ENCODE measurements at places on chromosomes 16 and 17.

- DNase-seq = peak; percentile 96
Measured at GRCh38 chr17:56297184-56297583, 143.9 kb downstream of the ANKFN1 start.

DNA sequence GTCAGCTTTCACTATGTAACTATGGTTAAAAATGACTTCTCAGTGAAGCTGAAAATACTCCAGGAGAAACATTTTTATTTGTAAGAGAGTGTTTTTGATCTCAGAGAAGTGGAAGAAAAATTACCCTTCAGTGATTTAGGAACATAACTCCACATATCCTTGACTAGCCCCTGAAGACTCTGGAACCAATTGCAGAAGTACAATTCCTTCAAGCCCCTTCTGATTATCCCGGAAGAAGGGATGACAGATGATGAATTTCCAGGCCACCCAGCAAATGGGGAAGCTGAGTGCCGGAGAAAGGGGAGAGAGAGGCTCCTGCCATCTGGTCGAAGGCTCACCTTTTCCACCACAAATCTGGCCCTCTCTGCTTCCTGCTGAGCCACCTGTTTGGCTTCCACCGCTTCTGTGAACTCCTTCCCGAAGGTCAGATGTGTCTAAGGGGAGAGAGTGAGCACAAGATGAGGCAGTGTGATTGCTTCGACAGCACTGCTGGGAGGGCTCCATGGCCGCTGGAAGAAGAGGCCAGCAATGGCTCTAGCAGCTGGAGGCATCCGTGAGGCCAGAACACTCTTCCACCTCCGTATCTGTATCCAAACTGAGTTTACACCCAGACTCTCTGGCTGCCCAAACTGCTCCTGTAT, 8.1 kb downstream of the PHB1 start:
- no peak for DNase-seq

DNA sequence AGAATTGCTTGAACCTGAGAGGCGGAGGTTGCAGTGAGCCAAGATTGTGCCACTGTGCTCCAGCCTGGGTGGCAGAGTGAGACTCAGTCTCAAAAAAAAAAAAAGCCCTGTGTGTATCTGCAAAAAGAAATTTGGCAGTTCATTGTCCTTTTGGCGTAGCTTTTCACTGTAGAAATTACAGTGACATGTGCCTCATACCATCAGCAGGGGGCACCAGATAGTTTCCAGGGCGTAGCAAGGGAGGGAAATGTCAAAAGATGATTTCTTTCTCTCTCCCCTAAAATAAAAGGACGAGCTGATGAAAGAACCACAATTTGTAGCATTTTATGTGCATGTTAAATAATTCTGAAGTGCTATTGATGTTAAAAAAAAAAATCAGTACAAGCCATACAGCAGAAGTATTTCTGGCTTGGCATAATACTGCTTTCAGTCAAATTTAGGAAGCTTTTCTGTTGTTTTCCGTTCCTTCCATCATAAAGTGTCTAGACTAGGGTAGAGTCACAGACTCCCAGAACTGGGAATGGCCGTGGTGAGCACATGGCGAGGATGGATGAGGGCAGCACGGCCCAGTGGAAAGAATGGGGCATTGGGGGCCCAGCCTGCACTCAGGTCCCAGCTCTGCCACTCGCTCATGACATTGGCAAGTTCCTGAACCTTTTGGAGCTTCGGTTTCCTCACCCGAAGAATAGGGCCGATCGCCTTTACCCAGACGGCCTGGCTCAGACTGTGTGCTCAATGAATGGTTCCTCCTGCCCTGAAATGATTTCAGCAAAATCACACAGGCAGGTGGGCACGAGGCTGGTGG, 59.8 kb upstream of the RPH3AL start:
- DNase-seq = peak; percentile 70

DNA sequence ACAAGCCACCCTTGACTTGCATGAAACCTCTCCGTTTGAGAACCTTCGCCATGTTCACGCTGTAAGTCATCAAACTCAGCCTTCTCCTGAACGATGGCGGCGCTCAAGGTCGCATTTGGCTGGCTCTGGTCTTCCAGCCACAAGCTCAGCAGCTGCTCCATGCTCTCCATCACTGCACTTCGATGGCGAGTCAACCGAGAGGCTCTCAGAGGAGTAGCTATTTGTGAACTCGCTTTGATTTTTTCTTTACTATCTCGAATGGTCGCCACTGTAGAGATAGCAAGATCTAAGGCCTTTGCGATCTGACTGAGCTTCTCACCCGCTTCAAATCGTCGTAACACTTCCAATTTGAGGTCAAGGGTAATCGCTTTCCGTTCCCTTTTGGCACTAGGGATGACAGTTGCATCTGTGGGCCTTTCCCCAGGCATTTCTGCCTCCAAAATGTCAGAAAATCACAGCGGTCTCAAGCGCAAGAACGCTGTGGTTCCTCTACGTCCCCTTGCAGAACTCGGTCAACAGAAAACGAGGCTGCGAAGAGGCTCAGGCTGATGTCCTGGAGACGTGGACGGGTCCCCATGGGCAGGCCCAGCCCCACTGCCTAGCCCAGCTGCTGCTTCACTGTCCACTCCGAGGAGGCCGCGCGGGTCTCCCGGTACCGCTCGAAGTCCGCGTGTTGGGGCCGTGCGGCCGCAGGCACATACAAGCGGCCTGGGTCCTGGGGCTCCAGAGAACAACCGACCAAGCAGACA, 23.1 kb downstream of the DEF8 start:
- no peak for DNase-seq

DNA sequence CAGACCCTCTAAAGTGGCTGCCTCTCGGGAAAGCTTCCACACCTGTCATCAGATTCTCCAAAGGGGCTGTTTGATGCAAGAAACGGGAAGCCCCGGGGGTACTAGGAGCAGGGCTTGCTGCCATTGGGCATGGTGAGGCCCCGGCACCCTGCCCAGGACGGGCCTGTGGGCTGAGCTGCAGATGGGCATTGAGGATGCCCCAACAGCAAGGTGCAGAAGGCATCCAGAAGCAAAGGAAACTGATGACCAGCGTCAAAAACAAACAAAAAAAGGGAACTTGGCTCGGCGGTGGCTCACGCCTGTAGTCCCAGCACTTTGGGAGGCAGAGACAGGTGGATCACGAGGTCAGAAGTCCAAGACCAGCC, 1.5 kb upstream of the LIMD2 start:
- DNase-seq = peak; percentile 64

DNA sequence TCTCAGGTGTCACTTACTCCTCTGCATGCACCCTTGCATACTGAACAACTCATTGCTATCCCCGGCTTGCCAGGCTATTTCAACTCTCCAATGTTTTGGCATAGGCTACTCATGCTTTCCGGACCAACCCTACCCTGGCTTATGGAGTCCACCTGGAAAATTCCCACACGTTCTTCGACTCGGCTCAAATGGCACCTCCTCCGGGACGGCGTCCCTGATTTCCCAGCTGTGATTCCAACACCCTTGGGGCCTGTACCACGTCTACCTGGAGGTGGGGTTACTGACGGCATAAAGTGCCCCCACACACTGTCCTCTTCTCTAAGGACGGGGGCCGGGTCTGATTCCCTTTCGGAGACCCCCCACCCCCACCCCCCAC, 498 bp downstream of the SMYD4 start:
- no peak for DNase-seq

DNA sequence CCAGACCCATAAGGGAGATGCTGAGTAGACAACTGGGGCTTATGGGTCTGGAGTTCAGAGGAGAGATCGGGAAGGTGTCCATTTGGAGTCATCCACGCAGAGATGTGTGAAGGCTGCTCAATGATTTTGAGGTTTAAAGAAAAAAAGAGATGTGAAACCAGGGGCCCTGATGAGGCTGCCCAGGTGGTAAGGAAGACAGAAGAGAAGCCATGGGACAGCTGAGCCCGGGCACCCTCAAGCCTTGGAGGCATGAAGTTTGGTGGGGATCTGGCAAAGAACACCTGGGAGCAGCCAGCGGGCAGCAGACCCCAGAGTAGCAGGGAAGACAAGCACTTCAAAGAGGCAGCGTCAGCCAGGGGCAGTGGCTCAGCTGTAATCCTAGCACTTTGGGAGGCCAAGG, 20.8 kb upstream of the MYO15B start:
- DNase-seq = no peak

GRCh38 chr16:11560701-11561453, 25.8 kb downstream of the LITAF start:
- DNase-seq = no peak

- DNase-seq = no peak
Measured at GRCh38 chr16:1366712-1367299, 15.1 kb downstream of the GNPTG start.

- DNase-seq = peak; percentile 89
Measured at GRCh38 chr16:30758988-30759491, 2.8 kb downstream of the CFAP119 start.

- DNase-seq = no peak
Measured at GRCh38 chr17:61458421-61459141, 6.4 kb downstream of the TBX4 start.

GRCh38 chr16:81567987-81568748, 123.6 kb downstream of the CMIP start:
- peak; percentile 64 for DNase-seq

- no peak for DNase-seq
Measured at GRCh38 chr16:2952679-2953078, 11.4 kb upstream of the KREMEN2 start.

DNA sequence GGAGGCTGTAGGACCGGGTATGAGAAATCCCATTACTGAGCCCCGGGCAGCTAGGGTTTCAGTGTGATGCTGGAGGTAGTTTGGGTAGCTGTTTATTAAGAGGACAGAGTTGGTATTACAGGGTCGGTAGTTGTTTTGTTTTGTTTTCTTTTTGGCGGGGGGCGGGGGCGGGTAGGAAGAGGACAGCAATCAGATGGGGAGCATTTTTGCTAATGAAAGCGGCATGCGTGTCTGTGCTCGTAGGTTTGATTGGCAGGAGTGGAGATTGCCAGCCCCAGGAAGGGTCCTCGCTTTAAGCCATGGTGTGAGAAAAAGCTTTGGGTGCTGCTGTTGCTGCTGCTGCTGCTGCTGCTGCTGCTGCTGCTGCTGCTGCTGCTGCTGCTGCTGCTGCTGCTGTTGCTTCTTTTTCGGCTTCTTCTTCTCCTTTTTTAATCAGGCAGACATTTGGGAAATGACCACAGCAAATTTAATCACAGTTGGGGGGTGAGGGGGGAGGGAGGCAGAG, 498.5 kb upstream of the ZFHX3 start:
- no peak for DNase-seq

DNA sequence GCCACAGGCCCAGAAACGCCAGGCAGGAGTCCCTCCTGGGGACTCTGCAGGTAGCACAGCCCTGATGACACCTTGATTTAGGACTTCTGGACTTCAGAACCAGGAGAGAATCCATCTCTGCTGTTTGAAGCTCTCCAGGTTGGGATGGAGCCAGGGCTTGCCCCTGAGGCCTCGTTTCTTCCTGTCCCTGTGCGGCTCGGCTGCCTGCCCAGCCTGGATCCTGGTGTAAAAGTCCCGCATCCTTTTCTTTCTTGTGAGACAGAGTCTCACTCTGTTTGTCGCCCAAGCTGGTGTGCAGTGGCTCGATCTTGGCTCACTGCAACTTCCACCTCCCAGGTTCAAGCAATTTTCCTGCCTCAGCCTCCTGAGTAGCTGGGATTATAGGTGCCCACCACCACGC, 17.9 kb upstream of the CBX4 start:
- DNase-seq = no peak

GRCh38 chr16:75111514-75111940, 5.1 kb downstream of the LDHD start:
- no peak for DNase-seq
